ENCODE measurements at places on chromosomes 7 and 10.
A peak's percentile ranks its signal among the peaks of the same experiment; 100 is the strongest.

- peak; percentile 21 for DNase-seq
- peaks cover 23% of the 10 kb centered on the region for H3K4me1 ChIP-seq
- peaks cover 9% of the 10 kb centered on the region for H3K36me3 ChIP-seq
- no peaks in the 10 kb centered on the region for H3K27me3 ChIP-seq
- H3K27ac ChIP-seq, result no peak overlapping the region
- no peak overlapping the region for H3K4me3 ChIP-seq
Measured at GRCh38 chr10:110993024-110993693, 73.8 kb downstream of the SHOC2 start.

GRCh38 chr7:7693881-7694280 lies 24.5 kb downstream of the RPA3 start:
- peaks cover 5% of the 10 kb centered on the region for H3K4me1 ChIP-seq
- H3K36me3 ChIP-seq, result peaks cover 15% of the 10 kb centered on the region
- H3K27me3 ChIP-seq, result no peaks in the 10 kb centered on the region
- DNase-seq, result no peak
- H3K4me3 ChIP-seq, result no peak overlapping the region

GRCh38 chr10:15461353-15462108 lies 90.4 kb upstream of the FAM171A1 start:
- H3K4me1 ChIP-seq, result peaks cover 7% of the 10 kb centered on the region
- H3K4me3 ChIP-seq, result no peak overlapping the region
- no peak overlapping the region for H3K27ac ChIP-seq
- H3K36me3 ChIP-seq, result no peaks in the 10 kb centered on the region
- peaks cover 10% of the 10 kb centered on the region for H3K27me3 ChIP-seq
- DNase-seq, result peak; percentile 11

- no peak overlapping the region for H3K4me3 ChIP-seq
- no peaks in the 10 kb centered on the region for H3K36me3 ChIP-seq
- no peaks in the 10 kb centered on the region for H3K27me3 ChIP-seq
- H3K27ac ChIP-seq, result no peak overlapping the region
Measured at GRCh38 chr7:151958036-151959010, 2.1 kb downstream of the GALNTL5 start.

GRCh38 chr7:108010377-108010776 lies 7.4 kb upstream of the LAMB1 start:
- no peak overlapping the region for H3K27ac ChIP-seq
- H3K4me3 ChIP-seq, result no peak overlapping the region
- no peak for DNase-seq
- H3K36me3 ChIP-seq, result no peaks in the 10 kb centered on the region
- peaks cover 29% of the 10 kb centered on the region for H3K27me3 ChIP-seq

- H3K4me1 ChIP-seq, result peaks cover 7% of the 10 kb centered on the region
- DNase-seq, result peak; percentile 76
- H3K27ac ChIP-seq, result no peak overlapping the region
- no peak overlapping the region for H3K4me3 ChIP-seq
Measured at GRCh38 chr7:25098096-25099046, 26.7 kb downstream of the CYCS start.

DNA sequence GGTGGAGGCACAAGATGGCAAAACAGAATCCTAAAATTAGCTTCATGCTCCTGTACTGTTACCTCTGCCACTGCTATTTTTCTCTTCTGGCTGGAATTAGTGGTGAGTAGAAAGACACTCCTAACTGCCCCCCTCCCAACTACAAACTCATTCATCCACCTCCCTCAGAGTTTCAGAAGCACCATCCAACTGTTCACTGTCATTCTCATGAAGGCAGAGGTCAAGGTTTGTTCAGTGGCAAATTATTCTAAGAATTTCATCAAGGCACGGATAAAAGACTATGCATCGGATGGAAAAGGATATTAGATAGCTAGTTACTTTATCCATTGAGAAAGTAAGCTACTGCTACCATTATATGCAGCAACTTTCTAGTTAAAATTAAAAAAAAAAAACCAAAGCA lies 59.7 kb downstream of the LRGUK start:
- H3K27me3 ChIP-seq, result no peaks in the 10 kb centered on the region
- H3K4me1 ChIP-seq, result no peaks in the 10 kb centered on the region
- no peak overlapping the region for H3K27ac ChIP-seq
- H3K36me3 ChIP-seq, result no peaks in the 10 kb centered on the region
- H3K4me3 ChIP-seq, result no peak overlapping the region
- no peak for DNase-seq

DNA sequence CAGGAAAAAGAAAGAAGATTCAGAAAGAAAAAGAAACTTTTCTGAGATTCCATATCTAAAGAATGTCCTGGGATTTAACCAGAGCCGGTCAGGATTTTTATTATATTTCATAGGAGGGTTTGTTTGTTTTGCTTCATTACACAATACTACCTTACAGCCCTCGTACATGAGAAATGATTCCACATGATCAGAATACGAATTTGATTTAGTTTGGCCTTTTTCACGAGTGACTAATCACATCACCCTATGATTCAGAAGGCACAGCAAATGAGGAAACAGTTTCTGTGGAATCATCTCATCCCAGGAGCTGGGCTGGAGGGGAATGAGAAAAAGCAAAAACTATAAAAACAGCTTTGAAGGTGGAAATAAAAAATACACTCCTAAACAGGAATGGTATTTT lies 54.7 kb upstream of the VWC2 start:
- H3K27ac ChIP-seq, result no peak overlapping the region
- H3K4me3 ChIP-seq, result no peak overlapping the region
- no peak for DNase-seq
- H3K36me3 ChIP-seq, result no peaks in the 10 kb centered on the region
- no peaks in the 10 kb centered on the region for H3K4me1 ChIP-seq

DNA sequence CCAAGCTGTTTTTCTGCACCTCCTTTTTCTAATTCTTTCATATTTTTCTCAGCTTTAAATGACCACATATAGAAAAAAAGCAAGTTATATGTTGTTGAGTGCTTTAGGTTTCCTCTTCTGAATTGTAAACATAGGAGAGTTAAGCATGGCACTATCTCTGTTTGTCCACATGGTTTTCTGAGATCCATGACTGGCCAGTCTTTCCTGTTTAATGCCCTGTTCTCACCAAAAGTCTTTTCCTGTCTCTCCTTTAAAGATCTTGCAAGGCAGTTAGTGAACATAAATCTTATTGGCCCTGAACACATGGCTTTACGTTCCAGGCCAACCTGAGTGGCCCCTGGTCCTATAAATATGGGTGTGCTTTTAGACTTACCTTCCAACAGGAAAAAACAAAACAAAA lies 19.4 kb downstream of the TRPV5 start:
- DNase-seq, result no peak
- H3K4me3 ChIP-seq, result no peak overlapping the region
- H3K36me3 ChIP-seq, result no peaks in the 10 kb centered on the region
- no peaks in the 10 kb centered on the region for H3K4me1 ChIP-seq
- H3K27ac ChIP-seq, result no peak overlapping the region

GRCh38 chr7:92976931-92977330 lies 140.6 kb upstream of the CDK6 start:
- no peak overlapping the region for H3K27ac ChIP-seq
- no peak for DNase-seq
- peaks cover 15% of the 10 kb centered on the region for H3K4me1 ChIP-seq
- no peak overlapping the region for H3K4me3 ChIP-seq
- H3K36me3 ChIP-seq, result peaks cover 1% of the 10 kb centered on the region
- H3K27me3 ChIP-seq, result peaks cover 6% of the 10 kb centered on the region

- no peak for DNase-seq
- peaks cover 24% of the 10 kb centered on the region for H3K27me3 ChIP-seq
- H3K4me3 ChIP-seq, result no peak overlapping the region
- H3K4me1 ChIP-seq, result peaks cover 17% of the 10 kb centered on the region
Measured at GRCh38 chr7:90242369-90243168, 2.4 kb upstream of the CFAP69 start.

GRCh38 chr7:2450198-2451107 lies 25.7 kb downstream of the GRIFIN start:
- H3K36me3 ChIP-seq, result no peaks in the 10 kb centered on the region
- H3K4me3 ChIP-seq, result no peak overlapping the region
- DNase-seq, result no peak
- H3K27me3 ChIP-seq, result no peaks in the 10 kb centered on the region
- H3K27ac ChIP-seq, result no peak overlapping the region

DNA sequence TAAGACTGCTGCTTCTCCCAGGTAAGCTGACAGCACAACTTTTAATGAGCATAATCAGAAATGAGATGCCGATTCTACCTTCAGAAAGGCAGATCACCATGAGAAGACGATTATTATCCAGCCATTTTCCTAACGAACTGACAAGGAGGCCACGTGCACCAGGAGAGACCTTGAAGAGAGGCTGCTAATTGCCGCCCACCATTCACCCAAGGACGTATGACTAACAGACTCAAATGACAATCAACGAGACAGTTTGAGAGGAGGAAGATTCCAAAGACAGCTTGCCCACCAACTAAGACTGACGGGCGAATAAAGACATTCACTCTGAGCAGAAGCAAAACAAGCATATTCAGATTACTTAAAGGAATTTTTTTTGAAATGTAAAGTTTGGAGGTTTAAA lies 301.9 kb upstream of the TAC1 start:
- H3K4me1 ChIP-seq, result no peaks in the 10 kb centered on the region
- H3K36me3 ChIP-seq, result no peaks in the 10 kb centered on the region
- H3K27me3 ChIP-seq, result peaks cover under 1% of the 10 kb centered on the region
- DNase-seq, result no peak

DNA sequence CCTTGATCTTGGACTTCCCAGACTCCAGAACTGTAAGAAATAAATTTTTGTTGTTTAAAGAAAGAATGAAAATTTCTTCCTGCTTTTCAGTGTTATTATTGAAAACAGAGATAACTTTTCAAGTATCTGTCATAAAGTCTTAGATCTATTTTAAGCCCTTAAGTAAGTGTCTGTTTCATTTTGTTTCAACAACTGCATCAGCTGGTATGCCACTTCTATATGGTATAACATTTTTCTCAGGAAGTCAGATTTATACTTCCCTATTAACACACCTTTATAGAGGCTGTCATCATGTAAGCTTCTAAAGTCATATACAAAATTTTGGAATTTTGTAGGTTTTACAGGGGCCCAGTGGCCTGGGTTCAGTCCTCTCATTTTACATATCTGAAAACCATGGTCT lies 24.4 kb downstream of the RALA start:
- H3K4me1 ChIP-seq, result peaks cover 46% of the 10 kb centered on the region
- no peak for DNase-seq
- no peak overlapping the region for H3K27ac ChIP-seq

GRCh38 chr7:129612112-129613015 lies 844 bp downstream of the NRF1 start:
- peak; percentile 48 for DNase-seq
- H3K27ac ChIP-seq, result peak overlapping the region; percentile 87
- H3K36me3 ChIP-seq, result peaks cover 26% of the 10 kb centered on the region
- H3K4me1 ChIP-seq, result peaks cover 57% of the 10 kb centered on the region
- no peaks in the 10 kb centered on the region for H3K27me3 ChIP-seq

GRCh38 chr7:106166651-106167342 lies 54.7 kb upstream of the SYPL1 start:
- H3K4me1 ChIP-seq, result no peaks in the 10 kb centered on the region
- H3K4me3 ChIP-seq, result no peak overlapping the region
- peak; percentile 63 for DNase-seq
- no peak overlapping the region for H3K27ac ChIP-seq
- no peaks in the 10 kb centered on the region for H3K36me3 ChIP-seq
- peaks cover 3% of the 10 kb centered on the region for H3K27me3 ChIP-seq

GRCh38 chr10:21318540-21319167 lies 206.8 kb downstream of the SKIDA1 start:
- H3K27ac ChIP-seq, result no peak overlapping the region
- H3K4me1 ChIP-seq, result no peaks in the 10 kb centered on the region

GRCh38 chr10:2701802-2702201 lies 365.5 kb upstream of the PFKP start:
- no peak overlapping the region for H3K27ac ChIP-seq
- H3K4me3 ChIP-seq, result no peak overlapping the region
- DNase-seq, result no peak
- peaks cover 4% of the 10 kb centered on the region for H3K27me3 ChIP-seq
- H3K36me3 ChIP-seq, result no peaks in the 10 kb centered on the region
- no peaks in the 10 kb centered on the region for H3K4me1 ChIP-seq

GRCh38 chr10:58220769-58221451 lies 46.8 kb downstream of the IPMK start:
- no peak overlapping the region for H3K4me3 ChIP-seq
- H3K4me1 ChIP-seq, result no peaks in the 10 kb centered on the region
- H3K27ac ChIP-seq, result no peak overlapping the region
- peaks cover 14% of the 10 kb centered on the region for H3K36me3 ChIP-seq
- DNase-seq, result no peak

GRCh38 chr7:133053321-133053891 lies 28.5 kb downstream of the CHCHD3 start:
- no peak overlapping the region for H3K27ac ChIP-seq
- H3K4me1 ChIP-seq, result peaks cover 32% of the 10 kb centered on the region
- no peak overlapping the region for H3K4me3 ChIP-seq
- peaks cover 5% of the 10 kb centered on the region for H3K36me3 ChIP-seq
- no peaks in the 10 kb centered on the region for H3K27me3 ChIP-seq
- no peak for DNase-seq

DNA sequence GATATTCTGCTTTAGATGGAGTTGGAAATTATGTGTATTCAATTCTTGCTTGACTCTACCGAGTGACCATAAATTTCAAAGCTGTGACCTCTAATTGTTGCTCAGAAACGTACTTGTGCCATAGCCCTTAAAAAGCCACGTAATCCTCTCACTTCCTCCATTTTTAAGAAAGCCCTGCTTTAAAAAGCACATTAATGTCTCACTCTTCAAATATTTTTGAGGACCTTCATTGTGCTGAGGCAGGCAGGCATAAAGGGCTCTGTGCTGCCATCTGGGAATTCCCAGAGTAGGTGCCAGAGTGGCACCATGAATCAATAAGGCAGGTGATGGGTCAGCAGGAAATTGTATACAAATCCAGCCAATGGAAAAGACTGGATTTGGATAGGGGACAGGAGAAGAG lies 97.7 kb upstream of the FAM204A start:
- no peaks in the 10 kb centered on the region for H3K36me3 ChIP-seq
- H3K4me3 ChIP-seq, result no peak overlapping the region
- H3K27me3 ChIP-seq, result peaks cover 35% of the 10 kb centered on the region
- no peak overlapping the region for H3K27ac ChIP-seq
- DNase-seq, result no peak

DNA sequence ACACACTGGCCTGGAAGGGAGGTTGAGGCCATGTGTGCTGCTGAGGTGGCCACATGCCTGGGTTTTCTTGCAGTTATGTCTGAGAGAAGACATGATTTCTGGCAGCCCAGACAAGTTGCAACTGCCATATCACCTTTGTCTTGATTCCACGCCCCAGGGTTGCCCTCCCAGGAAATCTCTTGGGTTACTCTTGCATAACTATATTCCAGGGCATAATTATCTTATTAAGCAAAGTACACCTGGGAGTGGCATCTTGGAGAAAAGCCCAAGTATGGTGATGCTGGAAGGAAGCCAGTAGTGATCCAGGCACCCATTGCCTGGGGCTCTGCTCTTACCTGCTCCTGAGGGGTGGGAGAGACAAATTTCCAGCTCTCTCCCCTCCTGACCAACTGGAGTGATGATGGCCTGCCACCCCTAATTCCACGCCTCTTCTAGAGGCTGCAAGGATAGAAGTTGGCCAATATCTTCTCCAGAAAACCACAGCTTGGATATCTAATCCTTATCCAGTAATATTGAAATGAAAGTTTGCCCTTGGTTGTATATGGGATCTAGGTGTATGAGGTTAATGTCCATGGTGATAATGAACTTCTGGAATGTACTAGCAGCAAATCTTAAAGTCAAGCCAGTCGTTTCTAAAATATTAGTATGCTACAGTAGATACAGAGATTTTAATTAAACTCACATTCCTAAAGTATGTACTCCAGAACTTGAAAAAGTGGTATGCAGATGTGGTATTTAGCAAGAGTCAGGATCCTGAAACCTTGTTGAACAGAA lies 5.0 kb downstream of the AKR1B10 start:
- H3K4me3 ChIP-seq, result no peak overlapping the region
- no peaks in the 10 kb centered on the region for H3K4me1 ChIP-seq
- DNase-seq, result no peak
- no peak overlapping the region for H3K27ac ChIP-seq
- H3K27me3 ChIP-seq, result no peaks in the 10 kb centered on the region

All from activated naive CD4-positive, alpha-beta T cell treated with anti-CD3 and anti-CD28 coated beads for 36 hours (primary cell).